ENCODE measurements at places on chromosomes 5 and 9.

- DNase-seq = no peak
Measured at GRCh38 chr5:158320178-158320674, 461.3 kb upstream of the CLINT1 start.

DNA sequence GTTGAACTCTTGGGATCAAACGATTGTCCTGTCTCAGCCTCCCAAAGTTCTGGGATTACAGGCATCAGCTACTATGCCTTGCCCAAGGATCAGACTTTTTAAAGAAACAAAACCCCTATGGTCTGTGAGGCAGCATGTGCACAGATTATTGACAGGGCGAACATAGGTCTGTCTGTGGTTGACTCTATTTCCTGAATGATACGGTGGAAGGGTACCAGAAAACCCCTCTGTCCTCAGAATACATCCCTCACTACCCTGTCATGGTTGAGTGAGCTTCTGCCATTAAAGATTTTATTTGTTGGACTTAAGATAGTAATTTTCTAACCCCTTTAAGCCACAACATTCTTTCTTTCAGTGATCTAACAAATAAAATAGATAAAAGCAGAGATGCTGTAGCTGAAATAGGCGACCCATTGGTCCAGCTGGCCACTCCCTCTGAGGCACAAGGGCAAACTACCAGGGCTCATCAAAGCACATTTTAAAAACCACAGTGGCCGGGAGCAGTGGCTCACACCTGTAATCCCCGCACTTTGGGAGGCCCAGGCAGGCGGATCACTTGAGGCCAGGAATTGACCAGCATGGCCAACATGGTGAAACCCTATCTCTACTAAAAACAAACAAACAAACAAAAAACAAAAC is 84.9 kb upstream of the ANKRD55 start:
- DNase-seq = no peak

- no peak for DNase-seq
Measured at GRCh38 chr5:180156141-180156540, 52.9 kb downstream of the RASGEF1C start.

GRCh38 chr5:176754376-176754973 is 55.9 kb upstream of the UNC5A start:
- no peak for DNase-seq

DNA sequence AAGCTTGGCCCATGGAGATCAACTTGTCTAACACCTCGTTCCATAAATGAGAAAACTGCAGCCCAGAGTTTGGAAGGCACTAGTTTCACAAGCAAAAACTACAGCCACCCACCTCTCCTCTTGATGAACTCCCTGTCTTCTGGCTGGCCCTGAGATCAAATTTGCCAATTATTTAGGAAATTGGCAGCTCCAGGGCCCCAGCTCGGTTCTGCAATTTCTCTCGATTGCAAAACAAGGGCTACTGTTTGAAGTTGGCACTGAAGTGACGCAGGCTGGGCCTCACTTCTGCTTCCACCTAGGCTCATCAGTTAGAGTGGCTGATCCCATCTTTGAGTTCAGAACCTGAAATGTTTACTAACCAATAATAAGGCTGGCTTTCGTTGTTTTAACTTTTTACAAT is 3.7 kb upstream of the GPX3 start:
- no peak for DNase-seq

DNA sequence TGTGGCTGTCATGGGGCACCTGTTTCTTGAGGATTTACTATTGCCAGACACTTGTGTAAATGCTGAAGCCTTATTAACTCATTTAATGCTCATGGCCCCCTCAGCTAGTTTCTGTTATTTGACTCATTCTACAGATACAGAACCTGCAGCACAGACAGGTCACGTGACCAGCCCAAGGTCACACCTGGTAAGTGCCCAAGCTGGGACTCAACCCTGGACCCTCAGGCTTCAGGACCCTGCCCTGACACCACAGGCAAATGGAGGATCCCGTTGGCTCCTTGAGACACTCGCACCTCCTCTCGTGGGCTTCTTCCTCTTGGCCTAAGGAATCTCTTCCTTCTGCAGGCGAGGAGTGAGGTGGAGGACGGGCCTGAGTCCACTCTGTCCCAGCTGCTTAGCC is 10.6 kb upstream of the NEURL1B start:
- no peak for DNase-seq

DNA sequence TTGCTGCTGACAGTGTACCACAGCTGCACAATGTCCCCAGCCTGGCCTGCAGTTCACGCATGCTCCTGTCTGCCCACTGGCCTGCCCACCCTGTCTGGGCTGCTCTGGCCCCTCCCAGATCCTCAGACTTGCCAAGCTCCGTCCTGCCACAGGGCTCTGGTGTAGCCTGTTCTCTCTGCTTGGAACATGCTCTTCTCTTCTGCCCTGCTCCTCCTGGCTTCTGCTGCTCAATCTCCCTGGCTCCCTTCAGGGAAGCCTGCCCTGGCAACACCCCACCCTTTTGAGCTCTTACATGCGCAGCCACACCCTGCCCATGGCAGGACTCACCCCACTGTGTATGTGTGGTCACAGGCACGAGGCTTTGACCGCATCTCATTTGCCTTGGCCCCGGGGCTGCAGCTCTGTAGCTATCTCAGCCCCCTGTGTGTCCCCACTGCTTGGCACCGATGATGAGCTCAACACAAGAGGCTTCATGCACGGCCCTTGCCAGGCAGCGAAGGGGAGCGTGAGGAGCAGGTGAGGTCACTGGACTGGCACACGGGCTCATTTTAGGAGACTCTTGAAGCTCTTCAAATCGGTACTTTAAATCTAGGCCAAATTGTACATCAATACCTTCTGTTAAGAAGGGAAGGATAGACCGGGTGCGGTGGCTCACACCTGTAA is 20.4 kb upstream of the BRD3 start:
- no peak for DNase-seq

DNA sequence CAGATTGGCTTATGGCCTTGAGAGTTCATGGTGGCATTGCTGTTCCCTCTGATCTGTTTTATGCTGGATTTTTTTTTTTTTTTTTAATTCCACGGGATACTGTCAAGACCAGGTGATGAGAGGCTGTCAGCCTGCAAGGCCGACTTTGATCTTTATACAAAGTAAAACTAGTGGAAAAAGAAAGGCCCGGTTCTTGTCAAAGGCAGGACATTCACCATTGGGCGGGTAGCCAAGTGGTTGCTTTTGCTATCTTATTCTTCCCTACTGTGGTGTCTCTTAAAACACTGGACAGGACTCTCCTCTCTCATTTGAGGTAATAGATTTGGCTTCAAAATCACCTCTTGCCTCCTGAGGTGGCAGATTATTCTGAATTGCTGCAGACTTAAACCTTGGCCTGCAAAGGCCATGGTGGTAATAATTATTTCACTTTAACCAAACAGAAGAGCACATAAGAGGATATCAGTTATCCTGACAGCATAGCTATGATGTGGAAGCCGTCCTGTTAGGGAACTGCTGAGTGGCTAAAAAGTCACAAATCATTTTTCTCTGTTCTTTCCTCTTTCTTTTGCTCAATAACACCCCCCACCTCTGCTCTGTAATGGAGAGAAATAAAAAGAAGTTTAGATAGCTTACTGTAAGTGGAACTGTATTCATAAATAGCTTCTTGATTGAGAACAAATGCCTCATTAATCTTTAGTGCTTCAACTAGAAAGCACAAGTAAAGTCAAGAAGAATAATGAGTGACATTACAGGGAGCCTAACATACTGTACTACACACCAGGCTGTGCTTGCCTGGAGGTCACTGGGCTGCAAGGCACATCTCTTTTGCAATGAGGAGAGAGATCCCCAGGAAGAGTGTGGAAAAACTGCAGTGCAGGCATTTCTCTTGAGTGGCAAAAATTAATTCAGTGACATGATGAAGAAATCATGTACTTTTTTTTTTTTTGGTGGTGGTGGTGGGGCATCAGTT is 275.6 kb downstream of the KDM4C start:
- DNase-seq = no peak

- DNase-seq = no peak
Measured at GRCh38 chr5:94367900-94368299, 250.5 kb downstream of the KIAA0825 start.

GRCh38 chr9:113997610-113998009 is 80.5 kb downstream of the AMBP start:
- DNase-seq = no peak

DNA sequence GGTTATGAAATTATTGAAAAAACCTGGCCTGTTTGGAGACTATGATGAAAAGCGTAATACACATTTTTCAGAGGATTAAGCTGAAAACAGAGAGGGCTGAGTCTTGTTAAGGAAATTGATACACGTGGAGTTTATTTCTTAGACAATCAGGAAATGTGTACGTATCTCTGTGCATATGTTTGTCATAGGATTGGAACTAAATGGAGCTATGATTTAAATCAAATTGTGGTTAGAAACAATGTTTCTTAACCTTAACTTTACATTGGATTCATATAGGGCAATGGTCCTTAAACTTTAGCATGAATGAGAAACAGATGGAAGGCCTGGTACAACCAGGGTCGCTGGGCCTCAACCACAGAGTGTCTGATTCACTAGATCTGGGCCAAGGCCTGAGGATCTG is 451.6 kb downstream of the CDH18 start:
- no peak for DNase-seq

GRCh38 chr9:69981686-69982445 is 61.8 kb upstream of the MAMDC2 start:
- DNase-seq = peak; percentile 10

DNA sequence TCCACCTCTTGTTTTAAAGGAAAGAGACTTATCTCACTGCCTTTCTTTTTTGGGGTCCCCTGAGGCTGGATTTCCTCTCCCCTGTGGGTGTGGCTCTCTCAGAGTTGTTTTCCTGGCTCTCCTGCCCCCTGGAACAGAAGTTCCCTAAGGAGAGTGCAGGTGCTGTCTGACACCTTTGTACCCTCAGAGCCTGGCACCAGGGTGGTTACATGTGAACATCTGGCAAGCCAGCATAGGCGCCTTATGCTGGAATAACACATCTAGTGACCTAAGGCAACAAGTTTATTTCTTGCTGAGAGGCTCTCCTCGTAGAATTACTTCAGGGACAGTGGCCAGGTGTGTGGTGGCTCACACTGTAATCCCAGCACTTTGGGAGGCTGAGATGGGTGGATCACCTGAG is 172.9 kb upstream of the PTCH1 start:
- DNase-seq = no peak

DNA sequence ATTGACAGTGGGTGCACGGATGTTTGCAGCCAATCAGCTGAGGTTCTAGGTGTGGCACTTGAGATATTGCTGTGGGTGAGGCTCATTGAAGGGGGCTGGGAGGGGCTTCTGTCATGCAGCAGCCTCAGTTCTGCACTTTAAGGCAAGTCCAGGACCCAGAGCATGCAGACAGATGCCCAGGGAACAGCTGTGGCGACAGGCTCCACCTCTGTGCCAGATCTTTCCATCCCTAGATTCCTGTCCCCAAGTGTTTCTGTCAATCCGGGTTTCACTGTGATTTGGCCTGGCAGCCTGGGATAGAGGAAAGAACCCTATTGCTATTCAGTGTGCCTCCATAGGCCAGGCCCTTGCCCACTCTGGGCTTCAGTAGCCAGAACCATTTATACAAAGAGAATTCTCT is 20.8 kb upstream of the CERCAM start:
- DNase-seq = no peak

- no peak for DNase-seq
Measured at GRCh38 chr5:56464935-56465768, 232.0 kb upstream of the ANKRD55 start.

DNA sequence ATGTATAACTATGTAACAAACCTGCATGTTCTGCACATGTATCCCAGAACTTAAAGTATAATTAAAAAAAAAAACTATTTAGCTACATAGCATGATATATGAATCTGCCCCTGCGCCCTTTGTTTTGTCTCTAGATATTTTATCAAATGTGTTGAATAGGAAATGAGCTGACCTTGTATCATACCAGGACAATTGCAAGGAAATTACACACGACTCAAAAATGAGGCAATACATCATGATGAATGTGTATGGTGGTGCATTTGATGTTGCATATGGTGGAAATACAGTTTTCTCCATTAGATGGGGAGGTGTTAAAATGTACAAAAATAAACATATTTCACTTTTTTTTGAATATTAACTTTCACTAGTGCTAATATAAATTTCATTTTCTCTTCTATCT is 28.6 kb upstream of the CEP78 start:
- no peak for DNase-seq

GRCh38 chr9:136711751-136712689 is at the start of gene DIPK1B:
DIPK1B (plus strand) TSS chr9:136712572; CDS start chr9:136712666, 94 bp downstream.
- peak; percentile 41 for DNase-seq

DNA sequence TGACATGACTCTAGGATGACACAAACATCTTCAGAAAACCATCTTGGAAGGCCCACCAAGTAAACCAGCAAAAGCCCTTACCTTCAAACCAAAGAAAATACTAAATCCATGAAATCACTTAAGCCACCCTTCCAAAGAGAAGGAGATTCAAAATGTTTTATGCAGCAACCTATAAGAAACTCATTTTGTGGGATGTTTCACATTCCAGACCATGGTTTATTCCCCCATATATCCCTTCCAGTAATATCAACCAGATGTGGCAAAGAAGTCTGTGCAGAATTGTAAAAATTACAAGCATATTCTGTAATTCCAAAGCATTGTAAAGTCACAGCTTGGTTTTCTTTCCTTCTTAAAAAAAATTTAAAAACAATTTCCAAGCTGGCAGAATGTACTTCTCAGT is 117.4 kb downstream of the SLIT3 start:
- DNase-seq = no peak

DNA sequence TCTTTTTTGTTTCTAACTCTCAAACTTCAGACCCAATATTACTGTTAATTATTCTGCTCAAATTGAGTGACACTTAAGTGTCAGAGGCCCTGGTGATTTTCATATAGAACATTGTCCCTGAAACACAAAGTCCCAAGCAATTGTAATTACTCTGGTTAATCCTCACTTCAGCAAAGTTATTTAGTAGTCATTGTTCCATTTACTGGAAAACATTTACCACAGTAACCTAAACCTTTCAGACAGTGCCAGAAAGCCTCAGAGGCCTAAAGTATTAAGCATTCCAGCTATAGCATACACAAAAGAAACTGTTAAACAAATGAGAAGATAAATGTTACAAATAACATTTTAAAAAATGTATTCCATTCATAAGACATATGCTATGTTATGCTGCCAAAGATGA is 237.2 kb upstream of the CDH6 start:
- DNase-seq = no peak

GRCh38 chr5:153151558-153151957 is 338.9 kb upstream of the GRIA1 start:
- no peak for DNase-seq

DNA sequence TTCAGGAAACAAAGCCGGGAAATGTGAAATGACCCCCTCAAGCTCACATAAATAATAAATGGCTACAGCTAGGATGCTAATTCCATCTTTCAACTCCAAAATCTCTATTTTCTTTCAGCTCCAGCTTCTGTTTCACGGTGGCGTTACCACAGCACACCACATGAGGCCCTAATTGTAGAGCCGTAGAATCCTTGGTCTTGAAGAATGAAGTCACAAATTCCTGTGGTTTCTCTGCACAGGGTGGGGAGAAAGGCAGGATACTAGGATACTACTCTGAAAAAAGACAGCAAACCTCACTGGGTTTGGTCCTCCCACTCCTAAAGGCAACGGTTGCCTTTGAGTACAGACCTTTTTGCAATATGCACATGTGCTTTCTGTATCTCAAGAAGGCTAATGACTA is 13.9 kb upstream of the RARS1 start:
- no peak for DNase-seq

- DNase-seq = no peak
Measured at GRCh38 chr5:60851626-60852025, 7.6 kb upstream of the ELOVL7 start.

GRCh38 chr9:13569602-13570067 is 290.1 kb upstream of the MPDZ start:
- DNase-seq = no peak
